Adrenal gland (tissue), 19 donors: ENCODE measurements at places on chromosomes 7 and 10. TPM values are rescaled to one million over a fixed set of nuclear protein-coding genes. Genes with fewer than 3 reads are reported as not detected.

The EN2 gene
- 0.24 TPM for polyA plus RNA-seq

The EPHB6 gene
- 1.1 TPM for polyA plus RNA-seq

The CHRM2 gene
- polyA plus RNA-seq, result 0.07 TPM

The ECD gene
- 40.7 TPM for polyA plus RNA-seq

The LAMB1 gene
- 73.6 TPM for polyA plus RNA-seq

The COL13A1 gene
- polyA plus RNA-seq, result 1.7 TPM

The OPALIN gene
- polyA plus RNA-seq, result not detected

The CYP26C1 gene
- 0.48 TPM for polyA plus RNA-seq

The EBLN1 gene
- polyA plus RNA-seq, result not detected

The NRAP gene
- not detected for polyA plus RNA-seq

The PNLIPRP1 gene
- polyA plus RNA-seq, result not detected

The PDCD11 gene
- 39.7 TPM for polyA plus RNA-seq

The SLC29A3 gene
- polyA plus RNA-seq, result 2.2 TPM

The SLC13A1 gene
- not detected for polyA plus RNA-seq

The MBLAC1 gene
- polyA plus RNA-seq, result 2.7 TPM

The NEBL gene
- polyA plus RNA-seq, result 20.2 TPM

The CEP55 gene
- 3.2 TPM for polyA plus RNA-seq

The SLC18A2 gene
- 10.2 TPM for polyA plus RNA-seq

The SORBS1 gene
- 26.5 TPM for polyA plus RNA-seq

The MMD2 gene
- not detected for polyA plus RNA-seq

The FAM131B gene
- 0.40 TPM for polyA plus RNA-seq

The BMI1 gene
- polyA plus RNA-seq, result 24.1 TPM

The SYT15 gene
- polyA plus RNA-seq, result 1.3 TPM

The IFIT1B gene
- not detected for polyA plus RNA-seq

The TMEM273 gene
- polyA plus RNA-seq, result 2.5 TPM

The CALHM3 gene
- polyA plus RNA-seq, result 0.03 TPM

The LIPM gene
- not detected for polyA plus RNA-seq

The ADAM12 gene
- polyA plus RNA-seq, result 0.16 TPM

The HMX2 gene
- not detected for polyA plus RNA-seq

The SPDYE9 gene
- not detected for polyA plus RNA-seq

The TMEM72 gene
- polyA plus RNA-seq, result not detected

The PILRA gene
- 17.3 TPM for polyA plus RNA-seq

The AMZ1 gene
- 0.07 TPM for polyA plus RNA-seq

The PNLIP gene
- polyA plus RNA-seq, result 0.88 TPM

The GPR26 gene
- not detected for polyA plus RNA-seq

The CYP2C19 gene
- not detected for polyA plus RNA-seq

The HILPDA gene
- 16.0 TPM for polyA plus RNA-seq

The C1QL3 gene
- polyA plus RNA-seq, result not detected

The PPP1R9A gene
- polyA plus RNA-seq, result 15.6 TPM

The CWF19L1 gene
- polyA plus RNA-seq, result 22.4 TPM

The FAM53B gene
- polyA plus RNA-seq, result 56.7 TPM

The NPSR1 gene
- not detected for polyA plus RNA-seq

The SPDYE5 gene
- 0.24 TPM for polyA plus RNA-seq

The C10orf67 gene
- 0.13 TPM for polyA plus RNA-seq

The RUFY2 gene
- polyA plus RNA-seq, result 7.0 TPM

The GTPBP4 gene
- polyA plus RNA-seq, result 25.9 TPM

The NUDCD3 gene
- 37.0 TPM for polyA plus RNA-seq

The BAMBI gene
- 21.0 TPM for polyA plus RNA-seq

The PAX2 gene
- polyA plus RNA-seq, result 0.07 TPM

The C10orf105 gene
- polyA plus RNA-seq, result 0.08 TPM

The OGDH gene
- polyA plus RNA-seq, result 46.0 TPM

The TMEM184A gene
- polyA plus RNA-seq, result not detected

The KAT6B gene
- polyA plus RNA-seq, result 6.0 TPM

The CHCHD1 gene
- 83.1 TPM for polyA plus RNA-seq

The PALD1 gene
- 5.5 TPM for polyA plus RNA-seq

The PTPRZ1 gene
- polyA plus RNA-seq, result 0.97 TPM

The GRM3 gene
- polyA plus RNA-seq, result 1.9 TPM

The LIPN gene
- not detected for polyA plus RNA-seq

The FAM20C gene
- polyA plus RNA-seq, result 7.5 TPM

The AVPI1 gene
- 15.4 TPM for polyA plus RNA-seq
